ENCODE measurements at places on chromosomes 5 and 9.

GRCh38 chr9:16661816-16662215 is 208.7 kb downstream of the BNC2 start:
- DNase-seq, result no peak

GRCh38 chr9:27090231-27090630 is 18.8 kb upstream of the TEK start:
- no peak for DNase-seq

GRCh38 chr5:2602451-2603271 is 148.8 kb downstream of the IRX2 start:
- no peak for DNase-seq

GRCh38 chr9:69153707-69154521 is 20.2 kb upstream of the TJP2 start:
- no peak for DNase-seq

- no peak for DNase-seq
These were observed 242.4 kb downstream of the EFNA5 start for GRCh38 chr5:107428303-107428813.

- DNase-seq, result no peak
These were observed 1.4 kb downstream of the IQGAP2 start for GRCh38 chr5:76404223-76405211.

- DNase-seq, result no peak
These were observed 258.4 kb downstream of the FER start for GRCh38 chr5:109006129-109006528.

DNA sequence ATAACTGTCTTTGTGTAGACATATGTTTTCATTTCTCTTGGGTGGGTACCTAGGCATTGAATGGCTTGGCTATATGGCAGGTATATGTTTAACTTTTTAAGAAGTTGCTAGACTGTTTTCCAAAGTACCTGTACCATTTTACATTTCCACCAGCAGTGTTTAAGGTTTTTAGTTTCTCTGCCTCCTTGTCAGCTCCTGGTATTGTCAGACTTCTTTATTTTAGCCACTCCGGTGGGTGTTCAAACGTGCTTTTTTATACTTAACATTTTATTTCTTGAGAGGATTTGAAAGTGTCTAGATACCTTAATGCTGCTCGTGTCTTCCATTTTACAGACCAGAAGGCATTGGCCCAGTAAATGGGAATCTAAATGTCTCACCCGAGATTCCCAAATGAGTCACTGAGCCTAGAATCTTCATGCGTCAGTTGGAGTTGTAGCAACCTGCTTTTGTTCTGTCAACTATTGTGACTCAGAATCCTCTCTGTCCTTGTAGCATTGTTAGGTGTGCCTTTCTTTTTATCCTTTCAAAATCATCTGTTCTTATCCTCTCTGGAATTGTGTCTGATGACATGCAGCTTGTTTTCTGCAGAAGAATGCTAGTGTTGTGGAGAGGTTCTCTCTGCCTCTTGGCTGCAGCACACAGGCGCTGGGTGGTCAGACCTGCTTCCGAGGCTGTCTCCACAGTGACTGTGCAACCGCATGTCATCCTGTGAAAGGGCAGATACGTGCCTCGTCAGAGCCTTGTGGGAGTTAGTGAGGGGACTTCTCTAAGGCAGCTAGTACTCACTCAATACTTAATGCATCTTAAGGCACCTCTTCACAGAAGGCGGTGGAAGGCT is 291.8 kb downstream of the AOPEP start:
- no peak for DNase-seq

DNA sequence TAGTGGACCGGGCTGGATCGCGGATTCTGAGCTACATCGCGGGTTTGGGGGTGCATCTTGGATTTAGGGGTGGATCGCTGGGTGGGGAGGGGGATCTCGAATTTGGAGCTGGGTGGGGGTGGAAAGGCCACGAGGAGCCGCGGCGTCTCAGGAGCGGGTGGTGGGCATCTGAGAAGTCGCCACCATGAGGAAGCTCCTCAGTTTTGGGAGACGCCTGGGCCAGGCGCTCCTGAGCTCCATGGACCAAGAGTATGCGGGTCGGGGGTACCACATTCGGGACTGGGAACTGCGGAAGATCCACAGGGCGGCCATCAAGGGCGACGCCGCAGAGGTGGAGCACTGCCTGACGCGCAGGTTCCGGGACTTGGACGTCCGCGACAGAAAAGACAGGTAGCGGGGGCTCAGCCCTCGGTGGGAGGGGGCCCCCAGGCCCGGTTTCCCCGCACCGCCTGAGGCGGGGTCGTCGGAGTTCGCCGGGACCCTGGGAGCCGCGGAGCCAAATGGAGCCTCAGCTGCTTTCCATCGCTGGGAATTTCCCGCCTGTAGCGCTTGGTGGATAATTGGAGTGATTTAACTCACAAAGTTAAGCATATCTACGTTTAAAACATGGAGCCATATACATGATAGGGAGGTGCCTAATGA is 376 bp downstream of the ANKRD18B start:
- no peak for DNase-seq

GRCh38 chr5:178590141-178590923 is at the start of gene COL23A1:
Gene COL23A1 (minus strand): TSS chr5:178590393.
- DNase-seq, result no peak

GRCh38 chr5:11227064-11227463 is 466.0 kb upstream of the DAP start:
- no peak for DNase-seq

DNA sequence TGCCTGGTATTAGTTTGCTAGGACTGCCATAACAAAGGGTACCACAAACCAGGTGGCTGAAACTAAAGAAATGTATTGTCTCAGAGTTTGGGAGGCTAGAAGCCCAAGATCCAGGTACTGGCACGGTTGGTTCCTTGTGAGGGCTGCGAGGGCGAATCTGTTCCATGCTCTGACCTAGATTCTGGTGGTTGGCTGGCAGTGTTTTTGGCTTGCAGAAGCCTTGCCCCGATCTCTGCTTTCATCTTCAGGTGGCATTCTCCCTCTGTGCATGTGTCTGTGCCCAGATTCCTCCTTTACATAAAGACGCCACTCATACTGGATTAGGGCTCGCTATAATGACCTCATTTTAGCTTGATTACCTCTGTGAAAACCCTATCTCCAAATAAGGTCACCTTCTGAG is 36.7 kb downstream of the RAI14 start:
- no peak for DNase-seq

DNA sequence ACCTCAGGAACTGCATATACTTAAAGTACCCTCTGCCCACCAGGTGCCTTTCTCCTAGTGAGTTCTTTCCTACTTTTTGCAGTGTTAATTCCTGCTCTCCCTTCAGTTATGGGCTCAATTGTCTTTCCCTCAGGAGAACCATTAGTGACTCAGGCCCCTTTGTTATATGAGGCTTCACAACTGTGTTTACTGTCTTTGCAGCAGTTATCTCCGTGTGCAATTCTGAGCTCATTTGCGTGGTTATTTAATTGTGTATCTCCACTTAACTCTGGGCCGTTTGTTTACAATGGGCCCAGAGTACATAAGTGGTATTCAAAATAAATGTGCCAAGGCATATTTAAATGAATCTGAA is 9.6 kb downstream of the FBXO38 start:
- DNase-seq, result no peak

DNA sequence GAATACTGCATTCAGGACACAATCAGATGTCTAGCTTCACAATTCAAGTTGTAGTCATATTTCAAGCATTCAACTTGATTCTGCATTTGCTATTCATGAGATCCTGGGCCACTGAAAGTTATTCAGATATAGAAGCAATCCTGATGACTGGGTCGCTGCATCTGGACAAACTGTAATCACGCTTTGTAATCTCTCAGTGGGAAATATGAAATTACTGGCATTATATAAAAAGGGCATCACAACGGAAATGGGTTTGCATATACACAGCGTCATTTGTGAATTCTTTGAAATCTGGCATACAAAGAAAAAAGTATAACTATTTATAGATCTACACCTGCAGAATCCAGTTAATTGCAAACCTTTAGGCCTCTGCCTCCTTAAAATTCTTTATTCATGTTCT is 102.2 kb downstream of the PARP8 start:
- DNase-seq, result no peak

GRCh38 chr5:55603922-55604321 is 69.2 kb upstream of the PLPP1 start:
- DNase-seq, result no peak

DNA sequence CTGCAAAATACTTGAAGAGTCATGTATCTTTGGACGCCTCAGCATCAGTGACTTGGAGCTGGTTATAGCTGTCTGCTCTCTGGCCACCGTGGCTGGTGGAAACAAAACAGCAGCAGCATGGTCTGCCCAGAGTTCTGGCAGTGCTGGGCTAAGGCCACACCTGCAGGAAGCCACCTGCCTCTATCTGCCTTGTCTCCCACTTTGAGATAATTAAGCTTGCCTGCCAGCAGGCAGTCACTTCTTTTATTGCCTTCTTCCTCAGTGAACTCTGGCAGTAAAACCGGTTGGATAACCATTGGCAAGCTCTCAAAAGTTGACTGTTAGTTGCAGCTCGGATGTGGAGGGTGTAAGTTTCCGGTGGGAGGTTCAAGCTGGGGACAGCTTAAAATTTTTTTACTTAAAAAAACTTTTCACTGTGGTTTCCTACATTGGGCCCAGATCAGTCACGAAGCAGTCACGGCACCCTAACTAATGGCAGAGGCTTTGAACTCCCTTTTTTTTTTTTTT is 4.9 kb downstream of the SMIM3 start:
- no peak for DNase-seq

DNA sequence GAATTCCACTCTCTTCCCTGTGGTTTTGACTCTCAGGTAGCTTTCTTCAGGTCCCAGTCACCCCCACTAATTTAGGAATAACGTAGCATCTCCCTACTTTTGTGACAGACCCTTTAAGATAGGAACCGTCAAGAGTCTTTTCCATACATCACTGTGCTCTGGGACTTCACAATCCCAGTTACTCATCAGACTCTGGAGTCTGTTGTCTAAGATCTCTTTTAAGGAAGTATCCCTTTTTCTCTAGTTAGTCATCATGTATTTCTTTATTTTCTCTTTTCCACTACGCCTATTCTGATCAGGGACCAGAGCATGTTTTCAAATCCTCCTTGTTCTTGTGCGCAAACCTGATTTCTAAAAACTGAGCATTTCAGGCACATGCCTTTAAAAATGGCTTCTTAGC is 143.0 kb downstream of the GOLPH3 start:
- no peak for DNase-seq

DNA sequence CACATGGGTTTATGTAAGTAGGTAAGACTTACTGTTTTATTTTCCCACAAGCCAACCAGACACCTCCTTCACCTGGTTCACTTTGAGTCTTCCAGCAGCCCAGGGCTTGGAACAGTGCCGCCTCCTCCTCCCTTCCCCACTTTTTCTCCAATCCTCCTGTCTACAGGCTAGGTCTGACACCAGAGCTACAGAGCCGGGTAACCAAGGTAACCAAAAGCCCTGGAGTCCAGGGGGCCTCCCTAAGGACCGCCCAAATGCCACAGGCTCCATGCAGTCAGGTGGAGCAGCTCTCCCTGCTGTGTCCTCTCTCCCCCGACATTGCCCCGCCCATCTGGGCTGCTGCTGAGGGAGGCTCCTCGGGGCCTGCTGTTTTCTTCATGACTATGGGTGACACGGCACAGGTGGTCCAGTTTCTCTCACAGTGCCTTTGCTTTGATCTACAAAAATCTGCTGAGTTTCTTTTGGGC is 138.0 kb upstream of the EFNA5 start:
- DNase-seq, result no peak

DNA sequence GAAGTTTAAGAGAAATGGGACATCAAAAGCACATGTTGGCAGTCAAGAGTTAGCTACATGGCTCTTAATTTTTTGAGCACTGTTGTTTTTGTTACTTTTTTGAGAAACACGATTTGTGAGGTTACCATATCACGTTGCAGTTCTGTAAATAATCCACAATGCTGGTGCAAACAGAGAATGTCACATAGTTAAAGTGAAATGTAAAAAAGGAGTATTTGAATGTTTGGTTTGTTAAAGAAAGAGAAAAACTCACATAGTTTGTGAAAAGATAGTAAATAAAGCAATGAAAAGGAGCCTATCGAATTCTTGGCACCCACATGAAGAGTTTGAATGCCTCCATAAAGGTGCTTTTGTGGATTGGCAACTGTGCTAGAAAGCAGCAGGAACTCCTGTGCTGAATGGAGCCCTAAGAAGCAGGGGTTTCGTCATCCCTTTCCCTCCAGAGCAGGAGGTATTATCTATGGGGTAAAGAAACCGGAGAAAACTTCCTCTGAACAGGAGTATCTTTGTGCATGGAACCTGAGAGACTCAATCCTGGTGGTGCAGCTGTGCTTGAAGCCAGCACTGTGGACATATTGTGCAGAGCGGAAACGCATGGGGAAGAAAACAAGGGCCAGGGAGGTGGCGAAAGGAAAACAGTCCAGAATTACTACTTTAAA is 148.5 kb upstream of the OTULINL start:
- DNase-seq, result no peak

- no peak for DNase-seq
These were observed 140.2 kb downstream of the SH3GL2 start for GRCh38 chr9:17719053-17719452.

DNA sequence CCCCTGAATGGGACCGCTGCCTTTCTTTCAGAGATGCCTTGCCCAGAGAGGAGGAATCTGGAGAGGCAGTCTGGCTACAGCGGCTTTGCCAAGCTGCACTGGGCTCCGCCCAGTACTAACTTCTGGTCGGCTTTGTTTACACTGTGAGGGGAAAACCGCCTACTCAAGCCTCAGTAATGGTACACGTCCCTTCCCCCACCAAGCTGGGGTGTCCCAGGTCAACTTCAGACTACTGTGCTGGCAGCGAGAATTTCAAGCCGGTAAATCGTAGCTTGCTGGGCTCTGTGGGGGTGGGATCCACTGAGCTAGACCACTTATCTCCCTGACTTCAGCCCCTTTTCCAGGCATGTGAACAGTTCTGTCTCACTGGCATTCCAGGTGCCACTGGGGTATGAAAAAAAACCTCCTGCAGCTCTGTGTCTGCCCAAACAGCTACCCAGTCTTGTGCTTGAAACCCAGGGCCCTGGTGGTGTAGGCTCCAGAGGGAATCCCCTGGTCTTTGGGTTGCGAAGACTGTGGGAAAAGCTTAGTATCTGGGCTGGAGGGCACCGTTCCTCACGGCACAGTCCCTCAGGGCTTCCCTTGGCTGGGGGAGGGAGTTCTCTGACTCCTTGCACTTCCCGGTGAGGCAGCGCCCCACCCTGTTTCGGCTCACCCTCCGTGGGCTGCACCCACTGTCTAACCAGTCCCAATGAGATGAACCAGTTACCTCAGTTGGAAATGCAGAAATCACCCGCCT is 171.2 kb downstream of the CWC27 start:
- DNase-seq, result no peak

DNA sequence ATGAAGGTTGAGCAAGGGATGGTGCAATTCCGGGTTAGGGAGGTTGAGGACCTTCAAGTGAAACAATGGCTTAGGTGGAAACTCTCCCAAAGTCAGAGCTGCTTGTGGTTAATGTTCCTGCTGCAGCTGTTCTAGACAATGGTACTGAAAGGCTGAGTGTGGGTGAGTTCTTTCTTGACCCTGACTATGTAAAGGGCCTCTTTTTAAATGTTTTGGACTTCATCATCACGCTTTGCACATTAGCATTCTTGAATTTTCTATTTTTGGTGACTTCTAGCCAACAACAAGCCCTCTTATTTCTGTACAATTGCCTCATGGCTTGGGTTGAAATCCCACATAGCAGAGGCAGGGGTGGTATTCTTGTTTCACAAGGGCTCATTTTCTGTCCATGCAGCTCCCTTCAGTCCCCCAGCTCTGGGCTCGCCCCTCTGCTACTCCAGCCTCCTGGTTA is 136.3 kb upstream of the ANKRD55 start:
- DNase-seq, result no peak

- no peak for DNase-seq
These were observed 167.4 kb downstream of the ZDHHC21 start for GRCh38 chr9:14525856-14526255.
